T-helper 17 cell (primary cell): ENCODE measurements at places on chromosomes 6 and 20.
A peak's percentile ranks its signal among the peaks of the same experiment; 100 is the strongest.

- DNase-seq = no peak
Observed at GRCh38 chr20:33549229-33549999, 59.5 kb downstream of the CBFA2T2 start.

GRCh38 chr6:160973311-160974250 lies 18.0 kb upstream of the MAP3K4 start:
- no peak for DNase-seq

DNA sequence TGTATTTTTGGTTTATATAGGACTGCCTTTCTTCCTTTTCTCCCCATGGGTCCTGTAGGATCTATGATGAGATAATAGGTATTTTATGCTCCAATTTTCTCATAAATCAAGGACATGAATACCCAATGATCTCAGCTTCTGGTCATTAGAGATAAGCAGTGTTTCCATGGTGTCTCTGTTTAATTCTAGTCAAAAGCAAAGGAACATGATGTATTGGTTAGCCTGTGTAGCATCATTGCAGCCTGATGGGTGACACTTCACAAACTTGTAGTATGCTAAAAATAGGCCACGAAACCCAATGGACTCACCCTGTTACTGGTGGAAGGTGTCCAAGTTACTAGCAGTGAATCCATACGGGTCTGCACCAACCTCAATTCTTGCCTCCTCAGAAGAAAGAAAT lies 116.2 kb upstream of the SNX9 start:
- no peak for DNase-seq

GRCh38 chr6:14436592-14437132 lies 319.1 kb downstream of the CD83 start:
- no peak for DNase-seq

DNA sequence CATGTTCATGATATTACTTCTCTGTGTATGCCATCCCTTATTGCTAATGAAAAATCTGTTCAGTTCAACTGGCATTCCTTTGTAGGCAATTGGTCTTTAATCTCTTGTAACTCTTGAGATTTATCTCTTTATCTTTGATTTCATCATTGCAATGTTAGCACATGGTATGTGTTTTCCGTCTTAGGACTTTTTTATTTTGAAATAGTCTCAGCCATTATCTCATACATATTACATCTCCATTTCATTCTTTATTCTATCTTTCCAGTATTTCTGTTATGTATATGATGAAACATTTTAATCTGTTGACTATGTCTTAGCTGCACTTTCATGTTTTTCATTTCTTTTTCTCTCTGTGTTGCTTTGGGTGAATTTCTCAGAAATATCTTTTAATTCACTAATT lies 58.1 kb downstream of the VSTM2L start:
- no peak for DNase-seq

- DNase-seq = no peak
Observed at GRCh38 chr6:52503323-52503747, 73.5 kb downstream of the TRAM2 start.

GRCh38 chr6:144392536-144392935 lies 107.4 kb downstream of the UTRN start:
- DNase-seq = no peak

GRCh38 chr20:19122395-19122794 lies 90.0 kb upstream of the SLC24A3 start:
- no peak for DNase-seq

- DNase-seq = no peak
Observed at GRCh38 chr6:15309611-15310283, 63.9 kb downstream of the JARID2 start.

DNA sequence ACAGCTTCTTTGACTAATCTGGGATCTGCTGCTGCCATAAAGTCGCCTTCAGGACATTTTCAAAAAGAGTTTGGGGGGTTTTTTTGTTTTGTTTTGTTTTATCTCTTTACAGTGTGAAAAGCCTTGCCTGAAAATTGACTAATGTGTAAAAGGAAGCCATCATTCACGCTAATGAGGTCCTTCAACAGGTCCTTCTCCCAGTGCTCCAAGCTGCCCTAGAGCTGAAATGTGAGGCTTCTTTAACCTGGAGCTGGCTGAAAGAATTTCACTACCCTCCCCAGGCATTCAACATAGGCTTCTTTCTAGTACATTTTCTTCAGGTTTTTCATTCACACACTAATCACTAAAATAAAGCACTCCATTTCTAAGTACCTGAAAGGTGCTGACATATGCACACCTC lies 145.1 kb upstream of the PRDM1 start:
- no peak for DNase-seq

DNA sequence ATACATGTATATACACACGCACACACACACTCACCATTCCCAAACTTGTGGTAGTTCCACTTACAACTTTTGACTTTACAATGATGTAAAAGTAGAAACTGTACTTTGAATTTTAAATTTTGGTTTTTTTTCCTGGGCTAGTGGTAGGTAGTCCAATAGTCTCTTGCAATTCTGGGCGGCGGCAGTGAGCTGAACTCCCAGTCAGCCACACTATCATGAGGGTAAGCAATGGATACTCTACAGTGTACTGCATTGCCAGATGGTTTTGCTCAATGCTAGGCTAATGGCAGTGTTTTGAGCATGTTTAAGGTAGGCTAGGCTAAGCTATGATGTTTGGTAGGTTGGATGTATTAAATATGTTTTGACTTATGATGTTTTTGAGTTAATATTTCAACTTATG lies 136.2 kb upstream of the GPR6 start:
- no peak for DNase-seq

DNA sequence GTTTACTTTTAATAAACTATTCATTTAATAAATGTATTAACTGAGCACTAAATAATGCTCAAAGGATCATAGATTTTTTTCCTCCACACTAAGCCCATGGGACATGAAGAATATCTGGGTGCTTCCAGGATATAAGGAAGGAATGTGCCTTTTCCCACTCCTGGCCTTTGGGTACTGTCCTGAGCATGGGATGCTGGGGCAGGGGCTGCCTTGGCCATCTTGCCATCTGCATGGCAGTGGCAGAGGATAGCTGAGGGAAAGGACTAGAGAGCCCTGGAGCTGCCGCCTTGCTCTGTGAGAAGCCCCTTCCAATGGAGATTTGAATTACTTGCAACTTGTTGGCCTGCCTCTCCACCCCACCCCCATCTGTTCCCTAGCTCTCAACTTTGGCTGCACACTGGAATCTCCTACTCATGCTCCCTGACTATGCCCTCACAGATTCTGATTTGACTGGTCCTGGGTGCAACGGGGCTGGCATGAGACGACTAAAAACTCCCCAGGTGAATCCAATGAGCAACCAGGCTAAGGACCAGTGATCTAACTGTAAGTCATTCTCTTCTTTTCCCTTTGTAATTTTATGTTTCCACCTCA lies 15.6 kb downstream of the DDRGK1 start:
- no peak for DNase-seq

DNA sequence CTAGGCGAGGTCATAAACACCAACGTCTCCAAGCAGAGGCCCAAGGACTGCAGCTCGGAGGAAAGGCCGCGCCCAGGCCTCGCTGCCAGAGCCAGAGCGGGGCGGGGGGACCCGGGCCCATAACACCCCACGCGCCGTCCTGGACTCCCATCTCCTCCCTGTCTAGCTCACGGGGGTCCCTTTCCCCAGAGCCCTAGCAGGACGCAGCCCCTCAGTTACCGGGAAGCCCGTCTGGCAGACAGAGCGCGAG lies 44.9 kb downstream of the MDFI start:
- no peak for DNase-seq

DNA sequence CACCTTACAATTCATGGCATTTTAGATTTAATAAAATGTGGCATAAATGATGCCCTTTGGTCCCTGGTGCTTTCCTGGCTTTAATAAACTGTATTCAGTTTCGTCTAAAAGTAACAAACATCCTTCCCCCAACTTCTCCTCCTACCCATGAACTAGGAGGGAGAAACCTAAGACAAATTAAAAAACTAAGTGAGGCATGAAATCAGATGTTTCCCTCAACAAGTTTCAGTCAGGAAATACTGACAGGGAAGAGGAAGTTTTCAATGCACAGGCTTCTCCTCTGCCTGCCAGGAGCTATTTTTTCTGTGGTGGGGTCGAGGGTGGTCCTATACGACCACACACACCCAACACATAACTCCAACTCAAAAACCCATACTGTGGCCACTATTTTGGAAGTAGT lies 10.0 kb downstream of the HBS1L start:
- DNase-seq = no peak

DNA sequence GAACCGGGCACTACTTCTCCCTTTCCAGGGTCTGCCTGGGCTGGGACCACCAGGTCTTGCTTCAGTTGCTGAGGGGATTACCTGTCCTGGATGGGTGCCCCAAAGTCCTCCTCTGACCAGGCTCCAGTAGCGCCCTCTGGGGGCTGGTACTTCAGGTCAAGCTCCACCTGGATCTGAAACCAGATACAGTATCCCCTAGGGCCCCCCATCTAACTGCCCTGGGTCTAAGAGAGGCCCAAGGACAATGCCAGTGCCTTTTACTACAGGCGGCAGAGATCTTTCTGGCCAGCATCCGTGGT lies 11.2 kb upstream of the SPAG4 start:
- DNase-seq = no peak

DNA sequence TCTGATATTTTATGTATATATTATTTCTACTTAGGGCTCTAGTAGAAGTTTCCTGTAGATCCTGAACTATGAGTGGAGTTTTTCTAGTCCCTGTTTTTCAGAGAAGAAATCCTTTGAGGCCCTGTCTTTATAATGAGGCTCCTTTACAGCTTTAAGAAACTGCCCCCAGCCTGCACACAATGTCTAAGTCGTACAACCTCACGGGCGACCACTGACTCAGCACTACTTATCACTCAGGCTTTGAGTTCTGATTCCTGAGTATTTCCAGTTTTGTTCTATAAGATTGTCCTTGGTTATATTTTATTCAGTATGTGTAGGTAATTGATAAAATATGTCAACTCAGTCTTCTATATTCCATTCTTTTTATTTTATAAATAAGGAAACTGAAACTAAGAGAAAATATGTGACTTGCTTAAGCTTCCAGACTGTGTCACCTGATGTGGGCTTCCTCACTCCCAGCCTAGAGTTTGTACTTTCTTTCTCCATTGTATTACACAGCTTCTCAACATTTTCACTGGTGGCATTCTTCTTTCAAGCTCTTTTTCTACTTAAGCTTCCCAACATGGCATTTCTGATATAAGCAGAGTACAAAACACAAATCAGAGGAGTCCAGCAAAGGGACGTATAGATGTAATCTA lies 167.0 kb downstream of the TBX18 start:
- no peak for DNase-seq

DNA sequence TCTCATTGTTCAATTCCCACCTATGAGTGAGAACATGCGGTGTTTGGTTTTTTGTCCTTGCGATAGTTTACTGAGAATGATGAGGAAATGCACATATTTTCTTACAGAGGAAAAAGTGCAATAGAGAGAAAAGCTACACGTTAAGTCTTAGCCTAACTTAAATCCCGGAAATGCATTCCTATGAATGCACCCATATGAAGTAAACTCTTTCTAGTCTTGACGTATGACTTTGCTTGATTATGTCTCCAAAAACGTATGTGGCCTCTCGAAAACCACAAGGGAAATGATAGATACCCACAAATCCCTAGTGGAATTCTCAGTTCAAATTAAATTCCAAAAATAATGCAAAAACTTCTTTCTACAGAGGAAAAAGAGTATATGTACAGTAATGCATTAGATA lies 90.7 kb upstream of the SASH1 start:
- DNase-seq = no peak

GRCh38 chr6:29759457-29759856 lies 36.2 kb downstream of the HLA-F start:
- no peak for DNase-seq

DNA sequence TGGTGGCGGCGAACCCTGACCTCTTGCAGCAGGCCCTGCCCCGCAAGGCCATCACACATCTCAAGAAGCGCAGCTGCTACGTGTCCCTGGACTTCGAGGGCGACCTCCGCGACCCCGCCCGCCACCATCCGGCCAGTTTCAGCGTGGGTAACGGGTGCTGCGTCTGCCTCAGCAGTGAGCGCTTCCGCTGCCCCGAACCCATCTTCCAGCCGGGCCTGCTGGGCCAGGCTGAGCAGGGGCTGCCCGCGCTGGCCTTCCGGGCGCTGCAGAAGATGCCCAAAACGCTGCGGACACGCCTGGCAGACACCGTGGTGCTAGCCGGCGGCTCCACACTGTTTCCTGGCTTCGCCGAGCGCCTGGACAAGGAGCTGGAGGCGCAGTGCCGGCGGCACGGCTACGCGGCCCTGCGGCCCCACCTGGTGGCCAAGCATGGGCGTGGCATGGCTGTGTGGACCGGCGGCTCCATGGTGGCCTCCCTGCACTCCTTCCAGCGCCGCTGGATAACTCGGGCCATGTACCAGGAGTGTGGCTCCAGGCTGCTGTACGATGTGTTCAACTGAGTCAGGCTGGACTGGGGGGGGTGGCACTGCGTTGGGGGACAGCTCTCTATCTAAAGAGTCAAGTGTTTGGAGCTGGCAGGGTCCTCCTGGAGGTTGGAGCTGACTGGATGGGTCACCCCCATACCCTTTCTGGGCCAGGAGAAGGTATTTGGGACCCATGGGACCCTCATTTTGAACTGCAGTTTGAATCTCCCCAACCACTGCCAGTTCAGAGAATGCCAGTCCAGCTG lies 1.1 kb downstream of the ACTL10 start:
- peak; percentile 75 for DNase-seq

DNA sequence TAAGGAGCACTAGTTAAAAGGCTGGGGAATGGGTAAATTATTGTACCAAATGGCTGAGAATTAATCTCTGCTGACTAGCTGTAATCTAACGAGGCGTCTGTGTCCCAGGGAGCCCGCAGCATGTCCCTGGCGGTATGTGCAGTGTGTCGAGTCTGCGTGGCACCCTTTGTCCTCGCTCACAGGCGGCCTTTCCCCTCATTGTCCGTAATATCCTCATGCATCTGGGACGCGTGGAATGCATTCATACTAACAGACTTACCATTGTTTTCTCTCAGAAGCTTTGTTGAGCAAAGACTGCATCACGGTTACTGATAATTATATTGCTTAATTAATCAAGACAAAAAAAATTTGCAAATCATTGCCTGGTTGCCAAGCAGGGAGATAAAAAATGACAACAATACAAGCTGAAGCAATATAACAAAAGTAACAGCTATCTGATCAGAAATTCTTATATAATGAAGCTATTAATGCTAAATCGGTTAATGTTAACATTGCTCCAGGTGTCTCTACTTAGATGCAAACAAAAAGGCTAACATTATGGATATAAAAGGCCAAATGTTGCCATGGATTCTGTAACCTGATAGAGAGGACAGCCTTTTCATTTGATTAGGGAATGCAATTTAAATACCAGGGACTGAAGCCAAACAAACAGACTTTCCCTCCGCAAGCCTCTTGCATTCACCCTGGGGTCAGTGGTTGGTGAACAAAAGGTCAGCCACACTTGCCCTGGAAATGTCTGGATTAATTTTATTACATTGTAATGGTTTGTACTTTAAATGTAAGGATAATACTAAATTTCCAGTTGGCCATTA lies 124.8 kb downstream of the INSM1 start:
- no peak for DNase-seq
